ENCODE measurements at places on chromosomes 7 and 10.

DNA sequence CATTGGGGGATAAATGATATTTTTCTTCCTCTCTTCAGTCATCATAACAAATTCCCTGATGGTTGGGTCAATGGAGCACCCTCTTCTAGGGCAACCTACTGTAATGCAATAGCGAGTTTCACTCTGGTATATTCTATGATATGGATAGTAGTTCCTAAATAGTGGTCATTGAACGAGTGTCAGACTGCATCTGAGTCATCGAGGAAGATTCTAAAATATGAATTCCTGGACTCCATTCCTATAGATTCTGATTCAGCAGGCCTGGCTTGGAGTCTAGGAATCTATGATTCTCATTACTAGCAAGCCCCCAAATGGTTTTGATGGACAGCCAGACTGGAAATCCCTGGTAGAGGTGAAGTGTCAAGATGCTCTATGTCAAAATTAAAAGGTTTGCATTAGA lies 254.5 kb downstream of the BUB3 start:
- no peak for DNase-seq

GRCh38 chr10:102010961-102011360 lies 45.0 kb downstream of the ARMH3 start:
- no peak for DNase-seq

DNA sequence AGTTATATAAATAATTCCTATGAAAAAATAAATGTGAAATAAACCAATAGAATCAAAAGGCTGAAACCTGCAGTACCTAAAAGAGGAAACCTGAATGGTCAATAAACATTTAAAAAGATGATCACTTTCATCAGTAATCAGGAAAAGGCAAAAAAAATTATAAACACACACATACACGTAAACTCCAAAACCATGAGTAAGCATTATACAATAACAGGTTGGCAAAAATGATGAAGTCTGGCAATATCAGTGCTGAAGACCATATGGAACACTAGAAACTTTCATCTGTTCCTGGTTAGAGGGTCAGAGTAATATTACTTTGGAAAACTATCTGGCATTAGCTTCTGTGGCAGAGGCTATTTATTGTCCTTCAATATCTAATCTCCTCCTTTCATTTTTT lies 38.5 kb downstream of the PTF1A start:
- DNase-seq: no peak

DNA sequence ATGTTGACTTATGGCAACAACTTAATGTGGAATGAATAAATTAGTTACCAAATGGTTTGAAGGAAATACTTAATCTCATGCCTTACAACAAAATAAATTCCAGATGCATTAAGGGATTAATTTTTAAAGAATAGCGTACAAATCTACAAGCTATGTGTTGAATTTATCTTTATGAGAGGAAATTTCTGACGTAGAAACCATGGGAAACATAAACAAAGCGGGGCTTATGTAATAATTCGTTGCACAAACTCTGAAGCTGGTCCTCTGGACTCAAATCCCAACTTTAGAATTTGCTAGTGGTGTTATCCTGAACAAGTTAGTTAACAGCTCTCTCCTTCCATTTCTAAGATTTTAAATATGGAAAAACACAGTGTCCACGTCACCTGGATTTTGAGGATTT lies 137.4 kb upstream of the CALCR start:
- no peak for DNase-seq

DNA sequence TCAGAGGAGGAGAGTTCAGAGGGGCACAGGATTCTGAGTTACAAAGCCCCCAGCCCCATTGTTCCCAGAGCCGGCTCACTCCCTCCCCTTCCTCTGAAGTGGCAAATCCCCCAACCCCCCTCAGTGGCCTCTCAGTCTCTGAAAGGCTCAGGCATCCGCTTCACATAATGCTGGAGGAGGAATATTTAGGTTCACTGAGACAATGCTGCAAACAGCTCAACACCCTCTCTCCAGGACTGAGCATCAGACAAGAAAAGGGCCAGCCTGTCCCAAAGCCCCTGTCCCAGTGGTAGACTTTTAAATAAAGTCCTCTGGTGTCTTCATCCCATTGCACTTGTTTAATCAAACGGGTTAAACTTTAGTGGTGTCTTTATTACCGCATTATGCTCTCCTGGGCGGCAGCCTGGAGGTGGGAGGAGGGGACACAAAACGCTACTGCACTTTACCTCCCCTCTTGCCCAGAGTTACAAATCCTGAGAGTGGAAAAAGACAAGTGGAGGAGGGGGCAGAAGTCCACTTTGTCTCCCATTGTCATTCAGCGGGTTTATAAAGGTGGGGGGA lies 257.9 kb downstream of the FGFR2 start:
- no peak for DNase-seq

Measured in NCI-H748 treated with DMSO at 0.1 percent for 48 hours (cell line).